ENCODE measurements at places on chromosomes 1 and 21.

DNA sequence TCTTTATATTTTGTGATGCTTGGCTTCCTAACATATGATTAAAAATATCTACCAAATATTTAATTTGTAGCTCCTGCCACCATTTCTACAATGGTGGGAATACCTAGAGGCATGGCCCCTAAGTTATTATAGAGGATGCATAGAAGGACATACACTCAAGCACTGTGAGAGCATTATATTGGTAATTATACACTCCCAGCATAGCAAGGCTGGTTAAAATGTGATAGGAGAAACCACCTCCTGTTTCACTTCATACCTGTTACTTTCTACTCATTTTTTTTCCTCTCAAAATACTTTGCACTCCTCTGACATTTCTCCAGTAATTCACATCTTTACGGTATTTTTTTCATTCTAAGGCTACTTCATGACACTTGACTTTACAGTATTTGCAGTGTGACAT, 92.9 kb downstream of the HS2ST1 start:
- no peak for DNase-seq

DNA sequence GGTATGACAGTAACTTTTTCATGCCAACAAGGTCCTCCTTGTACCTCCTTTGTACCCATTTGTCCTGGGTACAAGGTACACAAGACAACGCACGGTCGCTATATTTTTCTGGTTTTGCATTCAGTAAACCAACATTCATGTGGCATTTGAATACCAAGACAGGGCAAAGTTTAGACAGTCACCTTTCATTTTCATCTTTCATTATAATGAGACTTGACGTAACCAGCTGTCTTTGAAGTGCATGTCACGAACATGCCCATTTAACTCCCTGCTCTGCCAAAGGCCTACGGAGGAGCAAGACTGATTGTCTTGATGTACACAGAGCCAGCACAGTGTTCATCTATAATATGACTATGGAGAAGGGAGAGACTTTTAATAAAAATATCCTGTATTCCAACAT, 91.0 kb downstream of the SETD4 start:
- no peak for DNase-seq

DNA sequence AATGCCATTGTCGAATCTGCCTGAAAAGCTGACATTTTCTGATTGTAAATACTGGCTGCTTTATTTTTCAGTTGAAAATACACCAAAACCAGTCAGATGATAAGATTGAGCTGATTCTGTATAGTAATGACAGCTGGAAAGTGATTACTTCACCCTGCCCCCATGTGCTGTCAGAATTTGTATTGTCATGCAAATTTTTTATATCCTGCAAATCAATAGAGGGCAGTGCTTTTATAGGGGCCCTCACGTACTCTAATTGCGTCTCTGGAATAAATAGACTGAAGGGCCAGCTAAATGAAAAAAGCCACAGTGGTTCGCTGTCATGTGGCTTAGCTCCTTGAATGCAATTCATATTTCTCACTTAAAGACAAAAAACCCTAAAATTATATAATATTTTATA, 208.6 kb downstream of the LHX8 start:
- DNase-seq: no peak

GRCh38 chr1:227449741-227450441, 113.5 kb upstream of the ZNF678 start:
- DNase-seq: no peak

GRCh38 chr1:186616511-186616910, 63.7 kb downstream of the PTGS2 start:
- no peak for DNase-seq

- DNase-seq: no peak
Observed at GRCh38 chr1:47853852-47854251, 143.3 kb downstream of the TRABD2B start.

DNA sequence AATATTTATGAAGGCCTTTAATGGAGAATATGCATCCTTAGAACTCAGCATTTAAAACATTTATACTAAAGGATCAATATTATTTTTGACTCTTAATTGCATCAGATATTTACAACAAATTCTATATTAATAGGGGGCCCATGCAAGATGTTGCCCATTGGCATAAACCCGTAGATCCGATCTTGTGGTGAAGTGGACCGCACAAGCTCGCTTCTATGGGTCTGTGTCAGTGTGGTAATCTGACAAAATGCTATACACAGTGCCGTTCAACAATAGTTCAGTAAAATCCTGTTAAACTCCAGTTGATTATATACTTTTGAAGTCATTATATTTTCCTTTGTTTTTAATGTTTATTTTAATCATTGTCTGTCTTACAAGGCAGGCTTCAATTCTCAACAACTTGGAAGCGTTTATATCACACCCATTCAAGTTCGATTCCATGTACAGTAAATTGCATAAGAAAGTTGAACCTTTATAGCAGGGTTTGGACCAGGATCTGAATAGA, 809.2 kb downstream of the USP25 start:
- DNase-seq: no peak

GRCh38 chr1:94989398-94989797, 62.5 kb upstream of the CNN3 start:
- DNase-seq: no peak

DNA sequence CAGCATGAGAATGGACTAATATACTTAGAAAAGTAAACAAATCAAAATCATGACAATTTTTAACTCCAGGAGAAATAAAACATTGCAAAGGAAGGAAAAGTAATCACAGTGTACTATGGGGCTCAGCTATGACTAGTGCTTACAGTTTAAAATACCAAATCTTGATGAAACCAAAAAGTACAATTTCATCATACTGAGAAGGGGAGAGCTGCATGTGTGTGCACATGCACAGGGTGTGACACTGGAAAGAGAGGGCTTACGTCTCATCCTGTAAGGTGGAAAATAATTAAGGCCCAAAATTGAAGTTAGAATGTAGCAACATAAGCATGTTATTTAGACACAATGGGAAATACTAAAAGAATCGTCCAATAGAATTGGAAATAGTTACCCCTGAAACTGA, 64.6 kb downstream of the OMA1 start:
- no peak for DNase-seq

DNA sequence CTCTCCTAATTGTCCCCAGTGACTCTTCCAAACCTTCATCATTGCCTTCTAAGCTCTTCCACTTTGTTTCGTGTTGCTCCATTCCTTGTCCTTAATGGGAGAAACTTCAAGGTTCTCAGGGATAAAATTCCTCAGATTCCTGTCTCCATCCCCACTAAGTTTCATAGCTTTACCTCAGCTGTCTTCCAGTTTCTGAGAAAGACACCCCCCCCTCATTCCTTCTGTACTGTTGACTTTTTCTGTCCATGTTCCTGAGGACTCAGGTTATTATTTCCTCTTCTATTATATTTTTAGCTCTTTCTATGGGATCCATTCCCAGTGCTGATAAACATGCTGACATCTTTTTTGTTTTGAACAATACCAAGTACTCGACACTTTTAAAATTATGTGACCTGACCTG, 215.3 kb upstream of the PTGFR start:
- no peak for DNase-seq

DNA sequence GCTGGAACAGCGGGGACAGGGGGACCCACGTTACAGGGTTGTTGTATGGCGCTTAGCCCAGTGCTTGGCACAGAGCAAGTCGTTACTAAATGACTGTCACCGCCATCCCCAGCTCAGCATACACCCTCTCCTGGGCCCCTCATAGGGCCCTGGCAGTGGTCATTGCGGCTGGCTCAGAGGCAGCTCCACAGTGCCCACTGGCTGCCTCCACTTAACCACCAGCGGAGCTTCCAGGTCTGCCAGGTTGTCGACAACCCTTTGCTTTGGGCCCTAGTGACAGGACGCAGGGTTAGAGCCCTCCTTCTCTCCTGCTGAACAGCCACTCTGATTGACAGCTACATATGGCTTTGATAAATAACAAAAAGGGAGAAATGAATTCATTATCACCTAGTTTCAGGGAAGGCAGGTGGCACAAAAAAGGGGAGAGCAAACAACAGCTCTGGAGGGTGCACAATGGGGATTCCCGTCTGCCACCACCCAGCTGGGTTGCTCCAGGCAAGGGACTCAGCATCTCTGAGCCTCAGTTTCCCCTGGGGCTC, 4.8 kb downstream of the EFHD2 start:
- no peak for DNase-seq

- DNase-seq: no peak
Observed at GRCh38 chr1:228809621-228810394, 74.5 kb downstream of the RHOU start.

GRCh38 chr1:38804062-38804886, 55.3 kb downstream of the RRAGC start:
- DNase-seq: no peak

GRCh38 chr1:156807627-156808026, 9.0 kb downstream of the SH2D2A start:
- no peak for DNase-seq

DNA sequence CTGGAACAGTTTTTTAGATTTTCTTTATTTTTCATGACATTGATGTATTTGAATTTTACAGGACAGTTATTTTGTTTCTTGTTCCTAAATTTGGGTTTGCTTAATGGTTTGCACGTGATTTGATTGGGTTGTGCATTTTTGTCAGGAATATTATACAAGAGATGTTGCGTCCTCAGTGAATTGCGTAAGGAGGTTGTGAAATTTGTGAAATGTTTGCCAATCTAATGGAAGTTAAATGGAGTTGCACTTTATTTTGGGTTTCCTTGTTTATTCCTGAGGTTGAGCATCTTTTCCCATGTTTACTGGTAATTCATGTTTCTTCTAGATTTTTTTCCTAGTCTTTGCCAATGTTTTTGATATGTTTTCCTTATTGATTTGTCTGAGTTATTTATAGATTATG, 19.9 kb downstream of the ZNF648 start:
- no peak for DNase-seq

DNA sequence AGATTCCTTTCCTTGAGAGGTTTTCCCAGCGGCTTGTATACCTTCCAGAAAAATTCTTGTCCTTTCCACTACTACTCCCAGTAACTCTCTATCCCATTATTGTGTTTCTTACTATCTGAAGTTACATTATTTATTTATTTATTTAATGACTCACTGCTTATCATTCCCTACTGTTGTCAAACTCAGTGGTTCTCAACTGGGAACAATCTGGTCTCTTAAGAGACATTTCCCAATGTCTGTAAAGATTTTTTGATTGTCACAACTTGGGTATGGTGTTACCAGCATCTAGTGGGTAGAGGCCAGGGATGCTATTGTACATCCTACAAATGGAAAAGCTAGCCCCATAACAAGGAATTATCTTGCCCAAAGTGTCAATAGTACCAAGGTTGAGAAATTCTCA, 771.5 kb upstream of the ADGRL2 start:
- DNase-seq: no peak

DNA sequence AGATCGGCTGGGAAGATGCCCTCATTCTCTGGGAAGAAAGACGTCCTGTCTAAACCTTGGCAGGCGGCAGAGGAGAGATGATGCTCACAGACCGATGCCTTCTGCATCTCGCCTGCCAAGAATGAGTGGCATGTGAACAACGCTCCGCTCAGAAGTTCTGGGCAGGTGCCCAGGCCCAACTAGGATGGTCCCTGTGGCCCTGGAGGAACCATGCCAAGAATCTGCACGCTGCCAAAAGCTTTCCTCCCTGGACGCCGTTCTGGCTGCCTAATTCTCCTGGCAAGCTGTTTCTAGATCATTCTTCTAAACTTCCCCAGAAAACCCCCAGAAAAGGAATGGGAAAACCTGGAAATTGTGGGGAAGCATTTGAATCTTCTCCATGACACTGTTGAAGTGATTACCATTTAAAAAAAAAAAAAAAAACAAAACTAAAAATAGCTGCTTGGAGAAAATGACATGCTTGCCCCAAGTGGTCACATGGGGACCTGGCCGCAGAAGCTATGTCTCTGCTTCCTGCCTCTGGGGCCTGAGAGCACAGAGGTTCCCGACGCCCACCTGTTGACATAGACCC, 440.9 kb downstream of the PRDM2 start:
- DNase-seq: no peak

GRCh38 chr1:33943978-33944377, 80.1 kb downstream of the HMGB4 start:
- DNase-seq: no peak

- DNase-seq: no peak
Observed at GRCh38 chr1:198577444-198577843, 37.0 kb upstream of the ATP6V1G3 start.

- no peak for DNase-seq
Observed at GRCh38 chr1:92310185-92310597, 11.3 kb downstream of the RPAP2 start.

GRCh38 chr1:154155251-154155650, 378 bp upstream of the NUP210L start:
- DNase-seq: no peak

DNA sequence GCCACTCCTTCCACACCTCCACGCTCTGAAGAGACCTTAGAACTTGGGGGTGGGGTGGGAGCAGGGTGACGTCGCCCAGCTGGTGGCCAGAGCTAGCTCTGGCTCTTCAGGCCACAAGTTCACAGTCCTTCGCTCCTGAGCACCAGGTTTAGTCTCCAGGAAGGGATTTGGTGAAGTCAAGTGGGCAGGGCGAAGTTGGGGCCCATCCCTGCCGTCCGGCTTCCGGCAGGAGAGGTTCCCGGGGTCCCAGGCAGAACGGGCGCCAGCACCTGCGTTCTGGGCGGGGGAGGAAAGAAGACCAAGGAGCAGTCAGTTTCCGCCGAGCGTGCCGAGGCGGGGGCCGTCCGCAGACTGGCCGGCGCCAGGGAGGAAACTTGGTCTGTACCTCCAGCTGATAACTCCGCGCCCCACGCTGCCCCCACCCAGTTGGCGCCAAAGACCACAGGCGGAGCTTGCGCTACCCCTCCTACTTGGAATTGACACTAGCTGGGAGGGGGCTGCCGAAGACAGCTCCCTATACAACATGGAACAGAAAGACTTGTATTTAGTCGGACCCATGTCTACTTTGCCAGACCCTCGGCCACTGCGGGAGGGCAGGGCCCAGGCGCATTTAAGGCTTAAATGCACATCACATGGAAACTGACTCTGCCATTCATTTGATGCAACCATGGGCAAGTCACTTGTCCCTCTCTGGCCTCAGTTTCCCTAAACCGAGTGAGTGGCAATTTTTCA, 995 bp downstream of the ID3 start:
- DNase-seq: no peak

- DNase-seq: no peak
Observed at GRCh38 chr1:162297208-162297607, 79.4 kb downstream of the SPATA46 start.

DNA sequence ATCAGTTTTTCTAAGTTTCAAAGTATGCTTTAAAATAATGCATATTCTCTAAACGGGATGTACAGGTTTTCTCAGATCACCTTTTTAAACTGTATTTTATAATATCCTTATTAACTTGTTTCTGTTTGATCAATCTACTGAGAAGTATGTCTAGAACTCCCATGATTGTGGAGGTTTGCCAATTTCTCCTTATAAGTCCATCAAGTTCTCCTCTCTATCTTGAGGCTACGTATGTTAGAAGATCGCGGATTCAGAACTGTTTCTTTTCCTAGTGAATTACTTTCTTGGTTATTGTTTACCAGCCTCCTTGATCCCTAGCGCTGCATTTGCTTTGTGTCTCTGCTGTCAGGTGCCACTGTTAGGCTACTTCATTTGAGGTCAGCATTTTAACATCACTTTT, 89.2 kb downstream of the NPHP4 start:
- DNase-seq: no peak

- DNase-seq: no peak
Observed at GRCh38 chr21:25818551-25818950, 83.8 kb downstream of the GABPA start.

GRCh38 chr1:107666493-107666892, 298.5 kb downstream of the VAV3 start:
- no peak for DNase-seq
